KG1 (cell line): ENCODE measurements at places on chromosomes 6 and 20.

GRCh38 chr6:8434727-8435092, 635 bp downstream of the SLC35B3 start:
- DNase-seq: no peak

DNA sequence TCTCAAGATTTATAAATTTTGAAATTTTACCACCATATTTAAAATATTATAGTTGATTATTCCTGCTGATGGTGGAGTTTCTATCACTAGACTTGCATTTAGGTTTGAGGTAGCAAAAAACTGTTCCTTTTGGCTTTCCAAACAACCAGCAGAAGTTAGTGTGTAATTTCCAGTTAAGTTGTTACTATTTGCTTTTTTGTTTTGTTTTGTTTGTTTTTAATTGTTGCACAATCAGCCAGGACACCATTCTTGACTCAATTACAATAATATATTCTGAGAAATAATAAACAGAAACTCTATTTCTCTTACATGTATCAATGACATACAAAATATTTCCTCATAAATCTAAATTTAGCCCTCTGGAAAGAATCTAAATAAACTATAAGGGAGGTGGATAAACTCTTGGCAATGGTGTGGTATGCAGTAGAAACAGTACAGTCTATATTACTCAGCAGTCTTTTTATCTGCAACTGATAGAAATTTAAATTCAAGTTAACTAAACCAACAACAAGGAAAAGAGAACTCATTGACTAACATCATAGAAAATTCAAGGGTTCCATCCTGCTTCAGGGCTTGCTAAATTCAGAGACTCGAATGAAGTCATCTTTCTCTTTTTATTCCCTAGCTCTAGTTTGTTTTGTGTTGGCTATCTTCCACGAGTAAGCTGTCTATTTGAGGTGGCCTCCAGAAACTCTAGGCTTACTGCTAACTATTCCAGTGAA, 19.4 kb upstream of the COL19A1 start:
- DNase-seq: no peak

GRCh38 chr6:38572186-38572813, 67.4 kb downstream of the BTBD9 start:
- no peak for DNase-seq

GRCh38 chr6:100320686-100321085, 144.0 kb downstream of the SIM1 start:
- DNase-seq: no peak

DNA sequence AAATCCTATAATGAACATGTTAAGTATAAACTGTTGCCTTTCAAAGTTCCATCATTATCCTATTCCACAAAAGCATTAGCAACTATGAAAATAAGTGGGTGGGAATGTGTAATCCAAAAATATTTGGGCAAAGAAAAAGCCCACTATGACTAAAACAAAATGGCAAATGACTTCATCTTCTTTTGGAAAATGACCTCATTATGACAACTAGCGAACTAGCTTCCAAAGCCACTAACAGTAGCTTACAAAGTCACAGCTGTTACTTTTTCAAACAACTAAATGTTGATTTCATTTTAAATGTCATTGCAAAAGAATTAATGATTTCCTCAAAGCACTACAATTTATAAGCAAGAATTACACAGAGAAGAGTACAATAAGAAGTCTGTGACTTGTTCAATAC, 49.8 kb upstream of the RUNX2 start:
- DNase-seq: no peak

DNA sequence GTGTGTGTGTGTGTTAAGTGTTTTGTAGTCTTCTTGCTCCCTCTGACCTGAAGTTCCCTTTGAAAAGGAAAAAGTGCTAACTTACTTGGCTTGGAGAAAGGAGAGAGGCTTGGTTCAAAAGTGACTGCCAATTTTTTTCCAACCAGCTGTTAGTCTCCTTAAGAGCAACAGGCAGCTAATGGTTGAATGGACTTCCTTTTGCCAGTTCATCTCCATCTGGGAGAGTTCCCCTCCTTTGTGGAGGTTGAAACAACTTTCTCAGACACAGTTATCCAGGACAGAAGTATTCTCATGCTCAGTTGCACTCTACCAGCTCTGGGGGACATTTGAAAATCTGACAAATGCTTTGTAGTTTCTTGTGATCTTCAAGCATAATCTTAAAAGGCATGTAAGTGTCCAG, 4.5 kb downstream of the RIPOR2 start:
- no peak for DNase-seq

- DNase-seq: no peak
These were observed 1257.4 kb downstream of the EPHA7 start for GRCh38 chr6:92161953-92162352.

DNA sequence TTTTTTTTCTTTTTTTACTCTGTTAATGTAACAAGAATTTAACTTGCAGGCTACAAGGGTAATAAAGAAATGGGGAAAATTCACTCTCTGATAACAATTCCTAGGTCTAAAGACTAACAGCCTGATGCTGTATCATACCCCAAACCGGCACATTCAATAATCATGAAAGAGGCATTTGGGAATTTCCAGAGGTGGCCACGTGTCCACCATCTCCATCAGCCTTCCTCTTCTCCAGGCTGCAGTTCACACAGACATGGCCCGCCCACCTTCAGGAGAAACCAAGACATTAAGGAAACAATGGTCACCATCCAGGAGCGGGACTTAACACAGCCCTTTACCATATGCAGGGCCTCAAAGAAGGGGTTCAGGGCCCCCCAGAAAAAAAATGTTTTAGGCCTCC, 44.8 kb downstream of the PDE10A start:
- no peak for DNase-seq

DNA sequence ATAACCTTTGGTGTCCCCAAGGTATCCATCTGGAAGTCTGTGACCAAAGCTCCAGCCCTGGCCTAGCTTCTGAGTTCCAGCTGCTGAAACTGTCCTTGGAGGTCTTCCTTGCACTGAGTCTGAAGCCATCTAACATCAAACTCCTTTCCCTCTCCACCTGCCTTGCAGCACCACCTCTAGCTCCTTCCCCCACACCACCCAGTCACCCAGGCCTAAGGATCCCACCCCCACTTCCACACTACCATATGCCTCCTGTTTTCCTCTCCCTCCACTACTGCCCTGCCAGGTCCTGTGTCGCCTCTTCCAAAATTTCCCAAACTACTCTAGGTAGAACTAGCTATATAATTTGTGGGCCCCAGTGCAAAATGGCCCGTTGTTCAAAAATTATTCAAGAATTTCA, 10.8 kb upstream of the MATN4 start:
- DNase-seq: no peak

DNA sequence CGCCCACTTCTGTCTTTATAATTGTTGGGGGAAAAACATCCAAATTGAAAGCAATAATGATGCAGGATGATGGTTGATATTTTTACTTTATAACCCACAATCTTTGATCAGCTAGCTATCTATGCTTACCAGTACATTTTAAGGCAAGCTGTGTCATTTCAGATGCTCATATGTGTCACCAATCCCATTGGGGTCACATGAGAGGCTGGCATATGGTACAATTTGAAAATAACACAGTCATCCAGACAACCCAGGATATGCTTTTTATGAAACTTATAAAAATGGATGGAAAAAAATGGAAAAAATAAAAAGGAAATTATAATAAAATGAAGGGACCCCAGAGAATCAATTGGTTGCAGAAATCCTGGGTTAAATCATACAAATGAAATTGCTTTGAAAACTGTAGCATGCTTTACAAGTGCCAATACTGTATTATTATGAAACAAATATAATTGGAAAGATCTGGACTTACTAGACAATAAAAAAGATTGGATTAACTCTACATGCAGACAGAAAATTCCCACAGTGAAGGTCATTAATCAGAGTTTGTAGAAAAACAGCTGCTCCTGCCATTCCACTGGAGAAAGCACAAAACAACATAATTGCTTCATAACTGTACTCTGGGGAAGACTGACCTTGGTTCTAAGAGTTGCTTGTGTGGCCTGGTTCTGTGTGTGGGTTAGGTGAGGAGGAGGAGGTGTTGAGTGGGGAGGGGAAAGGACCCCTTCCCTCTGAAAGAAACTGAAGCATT, 13.3 kb upstream of the PRIM2 start:
- DNase-seq: no peak

DNA sequence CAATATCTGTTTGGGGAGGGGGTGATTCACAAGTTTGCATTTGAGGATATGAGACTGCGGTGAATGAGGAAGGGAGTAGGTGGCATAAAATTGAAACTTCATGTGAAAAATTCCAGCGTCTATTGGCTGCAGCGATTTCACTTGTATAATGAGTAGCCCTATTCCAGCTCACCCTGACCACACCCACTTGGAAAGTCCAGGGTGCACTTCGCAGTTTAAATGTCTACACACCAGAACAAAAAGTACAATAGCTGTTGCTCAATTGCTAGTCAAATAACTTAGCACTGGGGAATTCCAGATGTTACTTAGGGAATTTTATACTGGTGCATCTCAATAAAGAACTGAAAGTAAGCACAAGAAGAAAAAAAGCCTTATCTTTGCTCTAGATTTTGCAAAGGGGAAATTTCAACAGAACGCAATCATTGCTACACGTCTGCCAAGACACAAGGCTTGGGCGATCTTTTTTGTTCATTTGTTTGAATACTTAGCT, 6.3 kb downstream of the TNFAIP3 start:
- no peak for DNase-seq

DNA sequence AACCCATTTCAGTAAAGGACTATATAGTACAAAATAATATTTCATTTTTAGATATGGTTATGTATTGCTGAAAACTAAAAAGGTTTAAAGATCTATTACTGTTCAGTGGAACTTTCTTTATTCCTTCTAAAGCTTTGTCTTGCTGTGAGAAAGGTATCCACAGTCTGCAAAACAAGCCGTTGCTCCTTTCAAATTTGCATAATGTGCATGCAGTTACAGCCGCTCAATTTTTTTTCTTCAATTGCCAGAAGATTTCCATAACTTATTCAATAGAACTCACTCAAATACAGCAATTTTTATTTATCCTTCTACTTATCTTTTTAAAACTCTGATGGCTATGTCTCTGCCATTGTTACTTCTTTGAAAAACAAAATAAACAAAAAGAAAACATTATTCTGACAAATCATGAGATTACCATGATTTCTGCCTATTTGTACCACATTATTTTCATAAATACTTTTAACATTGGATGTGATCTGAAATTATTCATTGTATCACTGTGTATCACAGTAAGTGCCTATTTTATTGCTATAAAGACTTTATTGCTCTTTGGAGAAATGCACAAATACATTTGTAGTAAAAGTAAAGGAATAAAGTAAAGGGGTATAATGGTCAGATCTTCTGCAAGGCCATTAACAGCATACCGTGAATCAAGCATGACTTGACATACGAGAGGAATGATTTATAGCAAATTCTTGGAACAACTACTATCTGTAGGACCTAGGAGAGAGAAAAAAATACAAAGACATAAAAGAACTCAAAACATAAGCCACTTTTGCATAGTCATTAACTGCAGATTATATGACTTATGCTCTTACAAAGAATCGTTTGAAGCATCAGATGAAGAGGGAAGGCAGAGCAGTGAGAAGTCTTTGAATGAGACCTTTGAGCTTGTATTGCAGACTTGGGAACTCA, 29.6 kb upstream of the HBS1L start:
- no peak for DNase-seq

DNA sequence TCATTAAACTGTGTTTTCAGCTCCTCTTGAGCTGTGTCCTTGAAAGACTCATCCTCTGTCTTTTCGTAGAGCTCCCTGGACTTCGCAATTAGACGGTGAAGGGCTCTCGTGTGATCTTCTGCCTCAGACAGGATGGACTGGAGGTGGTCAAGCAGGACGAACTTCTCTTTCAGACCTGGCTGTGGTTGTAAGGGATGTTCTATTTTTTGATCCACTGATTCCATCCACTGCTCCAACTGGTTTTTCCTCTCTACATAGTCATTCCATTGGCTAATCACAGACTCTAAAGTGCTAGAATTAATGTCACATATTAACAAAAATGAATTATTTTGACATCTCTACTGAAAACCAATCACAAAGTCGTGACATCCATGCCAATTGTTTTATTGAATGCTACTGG, 250.1 kb downstream of the SYNE1 start:
- no peak for DNase-seq

GRCh38 chr20:20872428-20872827, 160.0 kb upstream of the RALGAPA2 start:
- no peak for DNase-seq

- DNase-seq: peak; percentile 79
These were observed 75.5 kb downstream of the NOL4L start for GRCh38 chr20:32509639-32510066.

DNA sequence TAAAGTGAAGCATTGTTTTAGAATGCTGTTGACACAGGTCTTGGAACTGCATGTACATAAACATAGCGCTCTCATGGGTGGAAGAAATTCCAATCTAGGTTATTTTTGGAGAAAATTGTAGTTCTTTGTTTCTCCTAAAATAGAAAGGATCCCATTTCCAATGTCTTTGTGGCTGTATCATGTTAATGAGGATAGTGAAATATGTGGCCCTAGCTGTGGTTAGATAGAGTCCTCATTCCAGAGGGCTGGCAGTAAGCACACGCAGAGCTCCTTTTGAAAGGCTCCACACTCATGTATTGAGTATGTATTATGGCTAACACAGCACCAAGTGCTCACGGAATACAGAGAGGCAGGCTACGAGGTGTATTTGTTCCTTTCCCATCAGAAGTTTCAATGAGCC, 60.9 kb downstream of the SNRNP48 start:
- no peak for DNase-seq

DNA sequence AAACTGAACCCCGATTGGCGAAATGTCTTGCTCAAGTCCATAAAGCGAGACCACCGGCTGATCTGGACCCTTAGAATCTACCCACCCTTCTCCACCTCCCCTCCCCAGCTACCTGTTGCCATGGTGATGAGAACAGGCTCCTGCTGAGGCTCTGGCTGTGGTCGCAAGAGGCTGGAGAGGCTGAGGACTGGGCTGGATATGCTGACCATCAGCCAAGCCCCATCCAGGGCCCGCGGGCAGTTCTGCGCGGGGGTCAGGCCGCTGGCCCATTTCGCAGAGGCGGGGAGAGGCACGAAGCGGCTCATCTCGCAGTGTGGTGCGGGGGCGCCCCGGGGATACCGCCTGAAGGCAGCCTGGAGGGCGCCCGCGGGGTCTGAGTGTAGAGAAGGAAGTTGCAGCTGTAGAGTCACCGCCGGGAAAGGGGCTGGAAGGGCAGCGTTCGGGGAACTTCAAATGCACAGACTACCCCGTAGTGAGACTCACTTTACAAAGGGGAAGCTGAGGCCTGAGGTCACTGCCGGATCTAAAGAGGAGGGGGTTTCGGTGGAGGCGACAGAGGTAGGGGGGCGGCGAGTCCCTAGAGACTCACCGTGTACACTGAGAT, 671 bp downstream of the TAPBP start:
- DNase-seq: peak; percentile 65

DNA sequence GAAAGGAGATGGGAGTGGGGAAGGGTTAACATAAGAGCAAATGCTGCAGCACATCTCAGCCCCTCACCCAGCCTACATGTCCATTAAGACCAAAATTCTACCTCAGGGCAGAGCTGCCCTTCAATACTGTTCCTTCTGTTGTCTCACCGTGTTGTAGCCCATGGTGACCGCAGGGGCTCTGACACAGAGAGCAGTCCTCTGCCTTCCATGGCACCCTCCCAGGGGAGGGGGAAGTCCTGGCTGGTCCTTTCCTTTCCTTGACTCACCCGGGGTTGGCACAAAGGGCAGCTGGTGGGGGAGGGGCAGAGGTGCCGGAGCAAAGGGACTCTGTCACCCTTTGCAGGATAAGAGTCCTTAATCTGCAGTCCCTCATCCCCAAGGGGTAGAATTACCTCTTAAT, 15.2 kb downstream of the NKX2-2 start:
- no peak for DNase-seq
